ENCODE measurements at places on chromosomes 3 and 15.

DNA sequence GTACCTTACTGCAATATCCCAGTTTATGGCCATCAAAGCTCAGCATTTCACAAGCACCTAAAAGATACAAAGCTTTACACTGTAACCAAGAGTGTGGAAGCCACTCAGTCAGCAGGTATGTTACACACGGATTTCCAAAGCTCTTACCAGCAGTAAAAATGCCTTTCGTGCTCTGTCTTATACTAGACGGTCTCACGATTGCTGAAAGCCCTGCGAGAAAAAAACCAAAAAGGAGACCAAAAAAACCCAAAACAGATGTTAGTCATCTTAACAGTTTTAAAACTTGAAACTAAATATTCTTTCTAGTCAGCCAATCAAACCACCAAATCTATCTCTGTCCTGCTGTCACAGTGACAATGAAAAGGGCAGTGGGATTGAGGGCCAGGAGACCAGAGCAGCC, 39.0 kb downstream of the TAMM41 start:
- no peak for DNase-seq

- no peak for DNase-seq
Observed at GRCh38 chr3:83453056-83453455, 1505.7 kb upstream of the CADM2 start.

DNA sequence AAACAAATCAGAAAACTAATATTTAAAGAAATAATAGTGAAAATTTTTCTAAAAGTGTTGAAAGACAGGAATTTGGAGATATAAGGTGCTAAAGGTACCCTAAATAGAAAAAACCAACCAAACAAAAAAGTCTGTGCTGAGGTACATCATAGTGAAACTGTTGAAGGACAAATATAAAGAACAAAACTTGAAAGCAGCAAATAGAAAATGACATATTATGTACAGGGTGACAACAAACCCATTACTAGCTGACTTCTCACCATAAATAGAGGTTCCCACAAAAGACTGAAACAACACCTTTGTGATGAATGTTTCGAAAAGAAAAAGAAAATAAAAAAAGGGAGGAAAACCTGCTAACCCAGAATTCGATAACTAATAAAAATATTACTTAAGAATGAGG, 502.5 kb upstream of the NECTIN3 start:
- DNase-seq, result no peak

DNA sequence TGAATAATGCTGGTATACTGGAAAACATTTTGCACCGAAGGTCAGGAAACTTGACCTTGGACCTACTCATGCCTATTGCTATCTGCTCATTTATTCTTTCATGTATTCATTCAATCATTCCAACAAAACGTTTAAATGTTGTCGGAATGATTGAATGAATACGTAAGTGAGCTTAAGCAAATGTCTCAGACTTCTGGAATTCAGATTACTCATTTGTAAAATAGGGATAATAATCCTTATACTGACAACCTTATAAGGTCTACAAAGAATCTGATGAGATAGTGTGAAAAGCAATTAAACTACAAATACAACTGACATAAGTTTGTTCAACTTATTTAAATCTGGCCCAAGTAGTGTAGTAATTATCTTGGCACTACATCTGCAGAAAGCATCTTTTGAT, 288.7 kb downstream of the WDR72 start:
- DNase-seq, result no peak

DNA sequence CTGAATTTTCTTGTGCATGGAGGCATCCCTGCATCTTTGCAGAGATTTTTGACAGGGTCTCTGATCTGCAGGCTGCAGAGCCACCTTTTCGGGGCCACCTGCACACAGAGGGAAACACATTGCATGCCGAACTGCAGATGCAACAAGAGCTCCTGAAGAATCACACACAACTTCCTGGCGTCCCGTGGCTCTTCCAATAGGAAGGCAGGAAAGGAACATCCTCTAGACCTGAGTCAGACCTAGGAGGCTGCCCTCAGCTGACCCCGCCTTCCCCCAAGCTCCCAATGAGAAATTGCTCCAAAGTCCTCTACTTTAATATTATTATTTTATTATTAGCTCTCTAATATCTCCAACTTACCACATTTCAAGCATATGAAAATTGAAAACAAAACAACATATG, 213.2 kb upstream of the ARRDC4 start:
- no peak for DNase-seq

DNA sequence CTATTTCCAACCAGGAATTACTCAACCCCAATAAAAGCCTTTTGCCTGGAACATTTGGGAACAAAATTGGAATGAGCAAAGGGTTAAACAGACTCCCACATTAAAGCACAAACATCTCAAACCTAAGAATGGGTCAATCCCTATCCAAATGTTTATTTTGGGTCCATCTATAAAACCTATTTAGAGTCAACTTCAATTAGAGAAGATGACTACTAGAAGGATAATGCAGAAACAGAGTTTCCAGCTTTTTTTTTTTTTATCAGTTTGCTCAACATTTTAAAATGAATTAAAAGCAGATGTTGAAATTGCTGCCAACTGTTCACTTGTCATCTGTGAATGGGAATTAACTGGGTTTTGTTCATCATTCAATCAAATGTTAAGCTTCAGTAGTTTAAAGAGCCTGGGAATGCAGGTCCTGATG, 4.1 kb upstream of the TBC1D23 start:
- DNase-seq, result no peak

DNA sequence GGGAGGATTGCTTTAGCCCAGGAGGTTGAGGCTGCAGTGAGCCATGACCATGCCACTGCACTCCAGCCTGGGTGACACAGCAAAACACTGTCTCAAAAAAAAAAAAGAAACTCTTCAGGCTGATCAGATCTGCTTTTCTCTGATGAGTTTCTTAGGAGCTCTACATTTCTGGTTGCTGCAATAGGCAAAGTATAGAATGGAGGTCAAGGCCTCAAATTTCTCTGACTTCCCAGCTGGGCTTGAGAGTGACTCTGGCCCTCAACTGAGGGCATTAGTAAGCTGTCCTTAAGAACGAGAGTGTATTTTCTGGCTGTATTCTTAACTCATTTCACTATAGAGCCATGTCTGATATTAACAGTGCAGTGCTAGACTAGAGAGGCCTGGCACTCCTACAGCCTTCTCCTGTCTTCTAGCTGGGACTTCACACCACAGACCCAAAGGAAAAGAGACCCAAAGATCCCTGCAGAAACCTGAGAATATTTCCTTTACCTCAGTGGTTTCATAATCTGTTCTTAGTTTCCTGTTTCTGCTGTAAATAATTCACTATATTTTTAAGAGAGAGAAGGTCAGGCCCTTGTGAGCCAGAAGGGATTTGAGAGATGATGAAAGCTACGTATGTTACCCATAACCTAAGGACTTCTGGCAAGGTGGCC, 2.0 kb upstream of the NR1I2 start:
- no peak for DNase-seq

GRCh38 chr3:118536764-118537163, 497.9 kb downstream of the IGSF11 start:
- DNase-seq, result no peak

DNA sequence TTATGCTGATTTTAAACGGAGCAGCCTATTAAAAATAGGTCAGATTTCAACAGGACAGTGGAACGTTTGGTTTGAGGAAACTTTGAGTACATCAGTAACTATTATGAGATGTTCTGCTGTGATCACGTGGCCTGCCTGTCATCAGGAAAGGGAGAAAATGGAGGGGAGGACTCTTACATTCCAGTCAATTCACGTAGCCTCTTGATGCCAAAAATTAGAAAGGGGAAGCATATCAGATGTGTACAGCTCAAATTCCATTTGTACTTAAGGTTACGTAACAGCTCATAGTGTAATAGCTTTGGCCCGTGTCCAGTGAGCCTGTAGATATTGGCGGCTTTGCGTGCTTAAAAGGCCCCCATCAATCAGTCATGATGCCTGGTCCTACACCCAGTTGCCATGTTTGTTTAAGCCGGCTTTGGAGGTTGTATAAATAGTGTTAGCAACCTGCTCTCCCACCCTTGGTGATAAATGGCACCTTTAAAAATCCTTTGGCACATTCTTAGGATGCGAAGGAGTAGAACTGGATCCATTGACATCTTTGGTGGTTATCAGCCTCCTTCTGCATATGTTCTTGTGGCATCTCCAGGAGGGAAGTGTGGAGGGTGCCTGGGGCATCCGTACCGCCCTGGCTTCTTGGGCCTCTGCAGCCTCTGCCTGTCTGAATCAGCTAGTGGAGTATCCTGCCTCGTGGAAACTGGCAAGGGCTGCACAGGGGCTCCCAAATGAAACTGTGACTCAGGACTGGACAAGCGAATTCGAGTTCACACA, 163.9 kb downstream of the THSD4 start:
- DNase-seq, result no peak

- no peak for DNase-seq
Observed at GRCh38 chr3:162643245-162643644, 1146.6 kb downstream of the OTOL1 start.

- no peak for DNase-seq
Observed at GRCh38 chr3:195762611-195763010, 41.8 kb downstream of the MUC20 start.

- DNase-seq, result no peak
Observed at GRCh38 chr3:141065841-141066805, 15.0 kb downstream of the SPSB4 start.

DNA sequence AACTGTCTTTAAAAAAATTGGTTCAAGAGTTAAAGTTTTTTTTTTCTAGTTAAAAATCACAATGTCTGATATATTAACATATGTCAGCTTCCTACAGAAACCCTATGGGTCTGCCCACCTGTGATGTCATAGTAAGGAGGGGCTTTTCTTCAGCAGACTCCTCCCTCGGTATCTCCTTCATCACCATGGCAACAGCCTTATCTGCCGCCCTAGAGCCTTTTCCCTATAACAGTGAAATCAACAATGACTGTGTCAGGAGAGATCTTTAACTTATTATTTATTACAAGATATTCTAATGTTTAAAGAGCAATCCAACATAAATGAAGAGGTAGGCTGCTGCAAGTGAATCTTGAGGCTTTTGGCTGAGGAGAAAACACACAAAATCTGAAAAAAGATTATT, 138.7 kb downstream of the PEX5L start:
- DNase-seq, result no peak

- DNase-seq, result no peak
Observed at GRCh38 chr3:126540951-126541627, 17.1 kb downstream of the CHST13 start.

- DNase-seq, result no peak
Observed at GRCh38 chr3:62892951-62893350, 17.7 kb upstream of the CADPS start.

- DNase-seq, result no peak
Observed at GRCh38 chr3:27728195-27729087, 6.3 kb upstream of the EOMES start.

GRCh38 chr15:38651328-38652038, 86.9 kb upstream of the RASGRP1 start:
- DNase-seq, result no peak

GRCh38 chr15:57614241-57614640, 22.5 kb downstream of the MYZAP start:
- no peak for DNase-seq

DNA sequence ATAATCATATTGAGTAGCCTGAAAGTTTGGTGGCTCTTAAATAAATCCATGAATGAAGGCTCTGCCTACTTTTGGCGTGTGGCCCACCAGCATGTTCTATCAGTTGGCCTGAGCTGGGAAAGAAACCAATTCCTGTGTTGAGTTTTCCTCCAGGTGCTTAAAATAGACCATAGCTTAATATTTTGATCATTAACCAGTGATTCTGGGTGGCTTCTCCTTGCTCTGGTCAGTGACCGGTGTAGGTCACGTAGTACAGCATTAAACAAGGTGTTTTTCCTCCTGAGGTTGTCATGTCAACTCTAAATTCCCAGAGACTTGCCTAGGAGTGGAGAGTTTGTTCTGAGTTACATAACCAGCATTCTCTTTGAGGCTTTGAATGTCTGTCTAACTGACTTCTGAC, 1.3 kb downstream of the HHLA2 start:
- no peak for DNase-seq

GRCh38 chr15:35690698-35691116, 144.7 kb upstream of the DPH6 start:
- no peak for DNase-seq

- no peak for DNase-seq
Observed at GRCh38 chr3:106428565-106428994, 559.8 kb upstream of the CBLB start.

GRCh38 chr3:52829906-52830463, 487 bp downstream of the ITIH4 start:
- no peak for DNase-seq

- DNase-seq, result no peak
Observed at GRCh38 chr3:126104742-126105605, 21.1 kb upstream of the SLC41A3 start.

DNA sequence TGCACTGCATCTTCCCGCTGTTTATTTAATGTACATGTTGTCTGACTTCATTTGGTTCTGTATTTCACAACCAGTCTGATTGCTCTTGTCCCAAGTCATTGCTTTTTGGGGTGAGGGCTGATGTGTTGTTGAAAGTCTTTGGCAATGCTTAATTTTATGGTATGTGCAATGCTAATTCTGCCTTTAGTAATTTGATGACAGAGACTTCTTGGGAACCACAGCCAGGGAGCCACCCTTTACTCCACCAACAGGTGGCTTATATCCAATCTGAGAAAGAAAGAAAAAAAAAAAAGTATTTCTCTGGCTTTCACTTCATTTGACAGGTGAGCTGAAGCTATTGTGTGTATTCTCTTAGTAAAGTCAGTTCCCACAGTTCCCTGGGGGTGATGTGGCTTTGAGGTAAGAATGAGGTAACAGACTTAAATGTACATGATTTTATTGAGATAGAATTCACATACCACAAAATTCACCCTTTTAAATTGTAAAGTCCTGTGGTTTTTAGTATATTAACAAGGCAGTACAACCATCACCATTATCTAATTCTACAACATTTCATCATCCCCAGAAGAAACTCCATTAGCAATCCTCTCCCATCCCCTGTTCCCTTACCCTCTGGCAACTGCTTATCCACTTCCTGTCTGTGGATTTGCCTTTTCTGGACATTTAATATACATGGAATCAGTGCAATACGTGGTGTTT, 97.3 kb downstream of the SLCO3A1 start:
- DNase-seq, result no peak

DNA sequence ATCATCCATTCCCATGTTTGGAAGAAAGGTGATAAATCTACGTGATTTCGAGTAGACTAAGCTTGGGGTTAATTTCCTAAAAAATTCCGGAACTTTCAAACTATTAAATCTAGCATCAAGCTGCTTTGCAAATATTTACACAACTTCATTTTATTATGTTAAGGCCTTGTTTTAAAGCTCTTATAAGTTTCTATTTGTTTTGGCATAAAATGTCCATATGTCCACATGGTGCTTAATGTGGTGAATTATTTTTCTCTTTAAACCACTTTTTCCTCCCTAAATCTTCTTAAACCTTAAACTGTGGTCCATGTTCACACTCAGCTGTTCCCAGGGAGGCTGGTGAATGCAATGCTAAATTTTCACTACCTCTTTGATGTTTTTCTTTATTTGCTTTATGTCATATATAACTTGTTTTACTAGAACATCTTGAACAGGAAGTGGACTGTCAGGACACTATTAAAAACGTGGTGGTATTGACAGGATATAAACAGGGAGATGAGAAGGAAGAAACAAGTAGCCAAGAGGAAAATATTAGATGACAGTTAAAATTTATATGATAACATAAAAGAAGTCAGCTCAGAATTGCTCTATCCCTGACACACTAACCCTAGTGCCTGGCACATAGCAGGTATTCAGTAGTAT, 72.5 kb upstream of the AGTR1 start:
- no peak for DNase-seq

GRCh38 chr3:61580982-61581643, 19.7 kb downstream of the PTPRG start:
- no peak for DNase-seq

- DNase-seq, result no peak
Observed at GRCh38 chr3:194083637-194084224, 52.2 kb upstream of the HES1 start.
